Upper lobe of right lung (tissue), 1 donor: ENCODE measurements at places on chromosomes 11 and 22. TPM values are rescaled to one million over a fixed set of nuclear protein-coding genes. Genes with fewer than 3 reads are reported as not detected.

DNA sequence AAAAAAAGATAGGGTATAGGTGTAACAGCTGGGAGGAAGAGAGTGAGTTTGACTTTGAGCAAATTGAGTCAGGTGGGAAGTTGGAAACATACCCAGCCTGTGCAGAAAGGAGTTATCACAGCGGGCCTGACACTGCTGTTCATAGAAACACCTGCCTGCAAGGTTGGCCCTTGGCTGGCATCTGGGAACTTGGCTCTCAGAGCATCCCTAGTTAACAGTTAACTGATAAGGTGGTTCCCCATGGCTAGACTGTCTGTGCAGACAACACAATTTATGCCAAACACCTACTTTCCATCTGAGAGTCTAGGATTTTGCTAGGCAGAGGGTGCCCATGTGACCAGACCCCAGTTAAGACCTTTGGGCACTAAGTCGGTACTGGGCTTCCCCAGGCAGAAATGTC is 31.4 kb downstream of the ADAMTS8 start:
- DNase-seq = no peak

DNA sequence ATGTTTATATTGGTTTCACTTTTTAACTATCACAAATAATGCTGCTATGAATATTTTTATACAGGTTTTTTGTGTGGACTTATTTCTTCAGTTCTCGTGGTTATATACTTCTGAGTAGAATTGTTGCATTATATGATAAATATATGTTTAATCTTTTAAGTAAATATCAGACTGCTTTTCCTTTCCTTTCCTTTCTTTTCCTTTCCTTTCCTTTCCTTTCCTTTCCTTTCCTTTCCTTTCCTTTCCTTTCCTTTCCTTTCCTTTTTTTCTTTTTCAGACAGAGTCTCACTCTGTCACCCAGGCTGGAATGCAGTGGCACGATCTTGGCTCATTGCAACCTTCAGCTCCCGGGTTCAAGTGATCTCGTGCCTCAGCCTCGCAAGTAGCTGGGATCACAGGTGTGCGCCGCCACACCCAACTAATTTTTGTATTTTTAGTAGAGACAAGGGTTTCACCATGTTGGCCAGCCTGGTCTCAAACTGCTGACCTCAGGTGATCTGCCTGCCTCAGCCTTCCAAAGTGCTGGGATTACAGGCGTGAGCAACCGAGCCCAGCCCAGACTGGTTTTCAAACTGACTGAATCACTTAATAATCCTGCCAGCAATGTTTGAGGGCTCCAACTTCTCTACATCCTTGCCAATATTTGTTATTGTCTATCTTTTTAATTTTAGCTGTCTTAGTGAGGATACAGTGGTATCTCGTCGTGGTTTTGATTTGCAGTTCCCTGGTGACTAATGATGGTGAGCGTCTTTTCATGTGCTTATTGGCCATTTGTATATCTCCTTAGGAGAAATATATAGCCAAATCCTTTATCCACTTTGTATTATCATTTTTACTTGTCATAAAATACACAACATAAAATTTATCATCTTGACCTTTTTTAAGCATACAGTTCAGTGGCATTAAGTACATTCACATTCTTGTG is 21.9 kb downstream of the HTR3B start:
- DNase-seq = no peak

DNA sequence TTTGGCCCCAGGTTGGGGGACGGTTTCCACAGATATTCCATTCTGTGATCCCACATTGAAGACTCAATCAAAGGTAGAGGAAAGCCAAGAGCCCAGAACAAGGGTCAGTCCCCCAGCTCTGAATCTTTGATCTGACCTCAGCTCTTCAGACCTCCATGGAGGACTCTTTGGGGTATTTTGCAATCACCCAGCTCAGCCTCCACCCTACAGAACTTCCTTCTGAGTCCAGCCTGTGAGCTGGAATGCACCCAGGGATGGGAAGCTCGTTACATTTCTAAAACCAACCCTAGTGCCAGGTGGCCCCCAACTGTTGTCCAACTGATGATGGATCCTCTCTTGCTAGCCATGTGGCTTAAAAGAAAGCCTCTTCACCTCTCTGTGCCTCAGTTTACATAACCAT is 335.3 kb downstream of the MN1 start:
- no peak for DNase-seq

DNA sequence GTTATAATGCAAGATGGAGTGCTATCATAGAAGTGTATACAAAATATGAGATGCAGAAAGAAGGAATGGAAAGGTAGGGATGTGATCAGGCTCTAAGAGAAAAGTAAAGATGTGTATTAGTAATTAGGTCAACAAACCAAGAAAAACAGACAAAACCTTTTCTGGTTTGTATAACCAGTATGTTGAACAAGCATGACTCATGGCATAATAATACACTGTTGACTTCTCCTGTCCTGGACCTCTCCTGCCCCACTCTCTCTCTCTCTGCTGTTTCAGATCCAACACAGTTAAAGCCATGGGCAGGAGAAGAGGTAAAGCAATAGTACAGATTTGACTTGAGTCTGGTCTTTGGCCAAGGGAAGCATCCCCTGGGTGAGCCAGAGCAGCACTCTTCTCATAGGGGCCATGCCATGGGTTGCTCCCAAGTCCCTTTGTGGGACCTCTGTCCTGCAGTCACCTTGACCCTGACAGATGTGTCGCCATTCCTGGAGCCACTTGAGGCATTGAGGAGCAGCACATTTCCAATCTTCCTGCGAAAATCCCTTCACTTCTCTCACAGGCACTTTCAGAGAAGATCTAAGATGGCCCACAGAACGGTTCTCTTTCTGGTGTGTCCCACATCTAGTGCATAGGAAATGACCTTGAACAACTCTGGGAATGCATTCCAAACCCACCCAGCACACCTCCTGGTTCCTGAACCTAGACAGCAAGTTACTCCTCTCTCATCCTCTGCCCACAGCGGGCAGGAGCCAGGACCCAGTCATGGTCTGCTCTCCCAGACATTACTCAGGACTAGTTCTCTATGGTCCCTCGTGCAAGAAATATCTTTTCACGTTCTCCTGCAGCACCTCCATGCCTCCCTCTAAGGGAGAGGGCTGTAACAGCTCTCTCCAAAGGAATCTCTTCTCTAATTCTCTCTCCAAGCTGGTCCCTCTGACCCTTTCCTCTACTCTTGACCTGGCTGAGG is 58.2 kb upstream of the PRSS23 start:
- DNase-seq = no peak

GRCh38 chr11:14101388-14101787 is 138.9 kb downstream of the SPON1 start:
- DNase-seq = no peak

- peak; percentile 63 for DNase-seq
Observed at GRCh38 chr22:50045211-50046018, 12.7 kb downstream of the TTLL8 start.

GRCh38 chr11:61683961-61684869 is 4.0 kb downstream of the DAGLA start:
- no peak for DNase-seq

GRCh38 chr11:37506531-37506930 is 908.5 kb upstream of the RAG2 start:
- no peak for DNase-seq

Gene PYGM
- total RNA-seq = 2.0 TPM

GRCh38 chr11:65627202-65627601 is 10.7 kb upstream of the SIPA1 start:
- no peak for DNase-seq

DNA sequence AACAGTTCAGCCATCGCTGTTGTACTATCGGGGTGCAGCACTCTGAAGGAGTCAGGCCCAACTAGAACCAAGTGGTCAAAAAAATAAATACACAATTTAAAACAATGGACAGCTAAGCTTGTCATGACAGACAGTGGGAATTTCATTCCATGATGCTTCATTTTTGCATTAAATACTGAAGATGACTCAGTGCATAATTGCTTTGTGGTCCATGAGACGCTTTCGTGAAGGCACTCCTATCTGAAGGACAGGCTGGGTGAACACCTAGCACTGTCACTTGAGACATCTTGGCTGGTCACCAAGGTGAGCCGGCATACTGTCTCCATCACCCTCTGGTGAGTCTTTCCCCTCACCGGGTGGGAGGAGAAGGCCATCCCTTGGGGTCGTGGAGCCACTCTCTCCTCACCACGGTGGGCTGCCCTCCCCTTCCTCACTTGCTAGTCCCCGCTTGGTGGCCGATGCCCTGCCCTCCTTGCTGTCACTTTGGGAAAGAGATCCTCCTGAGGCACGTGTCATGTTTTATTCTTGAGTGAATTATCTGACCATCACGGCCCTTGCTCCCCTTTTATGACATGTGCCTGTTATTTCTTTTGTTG is 4.9 kb upstream of the TESMIN start:
- DNase-seq = no peak

GRCh38 chr11:1034001-1034400 is 2.5 kb downstream of the MUC6 start:
- no peak for DNase-seq

- DNase-seq = no peak
Observed at GRCh38 chr11:46149826-46150225, 28.6 kb upstream of the PHF21A start.

Gene SAA1
- total RNA-seq = 13.3 TPM

GRCh38 chr11:46237248-46238077 is 40.0 kb upstream of the CREB3L1 start:
- peak; percentile 81 for DNase-seq

GRCh38 chr11:45739866-45740265 is 65.1 kb upstream of the SLC35C1 start:
- no peak for DNase-seq

- DNase-seq = no peak
Observed at GRCh38 chr11:108221371-108221770, 1.1 kb downstream of the NPAT start.

Gene KDM4D
- total RNA-seq = 0.52 TPM

Gene APIP
- total RNA-seq = 26.5 TPM

GRCh38 chr11:101442171-101442570 is 141.6 kb downstream of the TRPC6 start:
- DNase-seq = no peak

GRCh38 chr22:45310977-45311531 is 1.3 kb downstream of the FAM118A start:
- DNase-seq = no peak

GRCh38 chr22:26524870-26525269 is 12.6 kb upstream of the TFIP11 start:
- no peak for DNase-seq

Gene NFAM1
- 12.6 TPM for total RNA-seq

DNA sequence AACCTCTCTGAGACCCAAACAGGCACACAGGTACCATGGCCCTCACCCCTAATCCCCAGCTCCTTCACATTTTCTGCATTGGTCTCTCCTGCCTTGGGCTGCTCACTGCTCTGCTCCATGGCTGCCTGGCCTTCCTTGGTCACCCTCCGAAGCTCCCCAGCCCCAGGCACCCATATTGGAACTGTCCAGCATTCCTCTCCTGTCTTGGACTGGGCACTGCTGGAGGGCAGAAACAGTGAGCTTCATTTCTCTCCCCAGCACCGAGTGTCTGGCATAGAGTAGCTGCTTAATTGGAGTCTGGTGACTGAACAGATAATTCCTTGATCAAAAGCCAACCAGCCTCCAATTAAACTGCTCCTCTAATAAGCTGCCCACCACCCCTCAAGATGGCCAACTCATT is 13.2 kb downstream of the PLEKHA7 start:
- DNase-seq = no peak

DNA sequence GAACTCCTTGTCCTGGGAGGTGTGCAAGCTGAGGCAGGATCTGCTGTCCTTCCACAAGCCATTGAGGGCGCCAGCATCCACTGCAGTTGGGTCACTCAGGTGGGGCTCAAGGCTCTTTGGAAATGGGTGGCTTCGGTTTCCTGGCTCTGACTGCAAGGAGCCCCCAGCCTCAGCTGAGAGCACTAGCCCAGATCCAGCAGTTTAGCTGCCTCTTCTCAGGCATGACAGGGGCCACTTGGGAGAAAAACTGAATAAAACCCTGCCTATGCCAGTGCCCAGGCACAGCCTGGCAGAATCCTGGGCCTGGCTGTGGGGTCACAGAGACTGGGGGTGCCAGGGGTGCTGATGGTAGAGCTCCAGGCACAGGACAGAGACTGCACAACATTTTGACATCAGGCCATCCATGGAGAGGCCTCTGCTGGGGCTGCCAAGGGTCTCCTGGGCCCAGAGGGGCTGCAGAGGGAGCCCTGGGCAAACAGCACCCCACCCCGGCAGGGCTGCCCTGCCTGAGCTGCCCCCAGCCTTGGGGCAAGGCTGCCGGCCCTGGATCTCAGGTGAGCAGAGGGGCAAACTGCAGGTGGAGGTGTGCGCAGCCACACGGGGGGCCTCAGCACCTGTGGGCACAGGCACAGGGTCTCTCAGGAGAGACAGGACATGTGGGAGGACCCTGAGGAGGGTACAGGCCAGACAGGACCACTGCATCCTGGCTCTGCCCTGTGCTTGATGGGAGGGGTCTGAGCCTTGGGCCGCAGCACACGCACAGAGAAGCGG is 28.3 kb downstream of the RTN4R start:
- no peak for DNase-seq

Gene TRIM49
- total RNA-seq = not detected

- DNase-seq = no peak
Observed at GRCh38 chr11:73480677-73481076, 104.5 kb downstream of the RELT start.

Gene MUC2
- not detected for total RNA-seq

DNA sequence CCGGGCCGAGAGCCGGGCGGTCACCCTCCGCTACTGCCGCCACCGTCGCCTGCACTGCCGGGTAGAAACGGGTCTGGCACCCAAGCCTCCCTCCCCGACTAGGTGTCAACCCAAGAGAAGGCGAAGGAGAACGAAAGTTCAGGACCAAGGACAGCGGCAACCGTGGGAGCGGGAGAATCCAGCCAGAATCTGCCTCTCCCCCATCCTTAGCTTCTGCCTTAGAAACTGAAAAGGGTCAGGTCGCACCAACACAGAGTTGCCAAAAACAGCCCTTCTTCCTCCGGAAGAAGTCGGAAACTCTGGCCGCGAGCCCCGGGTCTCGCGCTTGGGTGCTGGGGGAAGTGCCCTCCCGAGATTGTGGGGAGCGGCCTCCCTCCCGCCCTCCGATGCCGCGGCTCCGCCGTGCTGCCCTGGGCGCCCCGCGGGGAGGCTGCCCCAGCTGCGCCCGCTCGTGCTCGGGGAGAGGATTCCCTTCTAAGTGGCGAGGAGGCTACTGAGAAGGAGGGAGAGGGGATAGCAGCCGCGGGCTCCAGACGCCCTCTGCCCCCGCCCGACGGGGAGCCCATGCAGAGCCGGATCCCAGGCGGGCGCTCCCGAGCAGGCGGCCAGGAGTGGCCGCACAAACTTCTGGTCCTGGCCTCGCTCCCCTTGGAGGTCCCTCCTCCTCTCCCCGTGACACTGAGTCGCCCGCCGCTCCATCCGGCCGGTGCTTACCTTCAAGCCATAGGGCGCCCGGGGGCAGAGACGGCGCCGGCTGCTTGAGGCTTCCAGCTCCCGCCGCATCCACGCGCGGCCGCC is 637 bp downstream of the DRD2 start:
- DNase-seq = peak; percentile 82

Gene PRR14L
- 53.3 TPM for total RNA-seq

DNA sequence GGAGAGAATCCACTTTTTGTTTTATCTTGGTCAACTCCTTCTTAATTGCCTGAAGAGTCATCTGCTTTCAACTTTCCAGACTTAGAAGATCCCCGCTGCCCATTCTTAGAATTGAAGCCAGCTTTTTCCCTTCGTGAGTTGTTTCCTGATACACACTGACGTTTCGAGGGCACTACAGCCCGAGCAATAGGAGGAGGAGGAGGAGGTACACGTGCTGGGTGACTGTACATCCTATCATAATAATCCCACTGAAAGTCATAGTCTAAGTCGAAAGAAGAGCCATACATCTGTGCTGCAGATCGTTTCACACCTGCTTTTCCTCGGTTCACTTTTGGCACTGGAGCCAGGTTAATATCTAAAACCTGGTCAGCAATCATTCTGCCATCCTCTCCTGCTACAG is 606.1 kb downstream of the DLG2 start:
- DNase-seq = no peak
